ENCODE measurements at places on chromosomes 4 and X.

DNA sequence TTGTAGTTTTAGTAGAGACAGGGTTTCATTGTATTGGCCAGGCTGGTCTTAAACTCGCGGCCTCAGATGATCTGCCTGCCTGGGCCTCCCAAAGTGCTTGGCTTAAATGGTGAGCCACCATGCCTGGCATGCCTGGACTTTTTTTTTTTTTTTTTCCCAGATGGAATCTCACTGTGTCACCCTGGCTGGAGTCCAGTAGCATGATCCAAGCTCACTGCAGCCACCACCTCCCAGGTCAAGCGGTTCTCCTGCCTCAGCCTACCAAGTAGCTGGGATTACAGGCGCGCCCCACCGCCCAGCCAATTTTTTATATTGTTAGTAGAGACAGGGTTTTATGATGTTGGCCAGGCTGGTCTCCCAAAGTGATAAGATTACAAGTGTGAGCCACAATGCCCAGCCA lies 8.4 kb downstream of the UBE2K start:
- DNase-seq: no peak

DNA sequence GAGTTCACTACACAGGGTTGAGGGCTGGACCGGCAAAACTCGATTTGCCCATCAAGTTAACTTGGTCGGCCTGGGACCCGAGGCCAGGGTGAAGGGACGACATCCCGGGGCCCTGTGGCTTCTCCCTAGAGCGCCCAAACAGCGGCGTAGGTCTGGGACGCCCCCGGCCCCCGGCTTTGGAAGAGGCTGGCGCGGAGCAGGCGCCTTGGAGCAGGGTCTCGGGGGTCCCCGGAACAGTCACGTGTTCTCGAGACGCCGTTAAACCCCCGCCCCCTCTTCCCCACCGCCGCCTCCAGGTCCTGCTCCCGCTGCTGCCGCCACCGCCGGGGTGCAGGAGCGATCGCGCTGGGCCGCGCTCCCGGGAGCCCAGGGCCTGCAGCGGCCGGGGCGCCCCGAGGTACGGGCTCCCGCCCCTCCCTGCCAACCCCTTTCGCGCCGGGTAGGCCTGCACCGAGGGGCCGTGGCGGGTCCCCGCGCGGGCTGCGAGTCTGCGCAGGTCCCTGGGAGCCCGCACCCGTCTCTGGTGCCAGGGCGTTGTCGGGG lies at the start of gene NPY5R:
Gene NPY5R, plus strand, starts transcription at position 289 of the 543 bp plus-strand sequence. CDS start 6,382 bp downstream, outside the sequence.
- no peak for DNase-seq

GRCh38 chrX:106621836-106622235 lies 10.1 kb downstream of the RADX start:
- DNase-seq: no peak

DNA sequence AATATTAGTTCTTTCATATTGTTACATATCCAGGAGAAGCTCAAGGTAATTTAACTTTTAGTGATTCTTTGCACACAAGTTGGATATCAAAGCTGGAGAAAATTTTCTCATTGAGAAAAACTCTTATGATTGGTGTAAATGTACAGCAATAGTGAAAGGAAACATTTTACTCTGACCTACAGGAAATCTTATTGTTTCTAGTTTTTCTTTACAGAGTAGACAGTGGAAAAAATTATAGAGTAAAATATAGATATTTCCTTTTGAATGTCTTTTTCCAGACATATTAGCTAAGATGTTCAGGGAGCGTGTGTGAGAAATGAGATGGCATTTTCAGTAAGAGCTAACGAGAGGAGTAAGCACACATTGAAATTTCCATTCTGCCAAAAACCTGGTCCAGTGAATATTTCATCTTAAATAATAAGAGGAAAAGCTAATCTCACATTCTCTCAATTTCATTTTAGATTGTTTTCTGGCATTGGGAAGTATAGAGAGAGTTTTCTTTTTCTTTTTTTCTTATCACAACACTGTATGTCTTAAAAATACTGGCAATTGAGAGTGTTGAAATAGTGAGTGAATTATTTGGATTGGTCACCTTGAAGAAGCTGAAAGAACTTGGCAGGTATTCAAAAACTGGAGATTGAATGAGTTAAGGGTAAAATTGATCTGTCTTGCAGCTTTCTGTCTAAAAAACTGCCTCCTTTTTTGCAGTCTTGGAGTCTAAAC lies 15.6 kb upstream of the ATP8A1 start:
- DNase-seq: no peak

DNA sequence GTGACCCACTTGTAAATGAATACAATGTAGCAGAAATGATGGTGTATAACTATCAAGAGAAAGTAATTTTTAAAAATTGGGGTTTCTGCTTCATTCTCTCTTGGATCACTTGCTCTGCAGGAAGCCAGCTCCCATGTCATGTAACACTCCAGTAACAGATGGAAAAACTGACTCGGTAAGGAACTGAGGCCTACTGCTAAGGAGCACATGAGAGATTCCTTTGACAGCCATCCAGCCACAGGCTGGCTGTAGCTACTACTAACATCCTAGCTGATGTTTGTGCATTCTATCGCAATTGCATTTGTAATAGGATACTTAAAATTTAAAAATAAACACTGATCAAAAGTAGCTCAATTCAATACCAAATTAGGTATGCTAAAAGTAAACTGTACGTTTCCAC lies 102.3 kb upstream of the MAB21L2 start:
- no peak for DNase-seq

GRCh38 chr4:32798471-32799159 lies 2078.4 kb downstream of the PCDH7 start:
- no peak for DNase-seq

GRCh38 chr4:26028133-26028792 lies 114.2 kb downstream of the SMIM20 start:
- no peak for DNase-seq

DNA sequence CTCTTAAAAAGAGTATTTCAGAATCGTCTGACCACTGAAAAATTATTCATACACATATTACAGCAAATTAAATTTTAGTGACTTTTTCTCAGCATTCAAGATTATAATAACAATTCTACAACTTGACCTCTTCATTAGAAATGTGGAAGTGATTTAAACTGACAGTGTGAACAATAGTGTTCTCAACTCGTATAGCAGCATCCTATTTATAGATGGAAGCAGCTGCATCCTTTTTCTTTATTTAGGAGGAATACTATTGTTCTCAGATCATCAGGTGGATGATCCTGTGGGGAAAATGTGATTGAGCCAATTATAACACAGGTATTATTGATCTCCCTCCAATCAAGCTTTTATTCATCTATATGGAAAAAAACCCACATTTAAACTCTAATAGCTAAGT lies 56.7 kb downstream of the RAPGEF2 start:
- DNase-seq: no peak

GRCh38 chr4:113173126-113173792 lies 123.8 kb downstream of the ANK2 start:
- DNase-seq: no peak

DNA sequence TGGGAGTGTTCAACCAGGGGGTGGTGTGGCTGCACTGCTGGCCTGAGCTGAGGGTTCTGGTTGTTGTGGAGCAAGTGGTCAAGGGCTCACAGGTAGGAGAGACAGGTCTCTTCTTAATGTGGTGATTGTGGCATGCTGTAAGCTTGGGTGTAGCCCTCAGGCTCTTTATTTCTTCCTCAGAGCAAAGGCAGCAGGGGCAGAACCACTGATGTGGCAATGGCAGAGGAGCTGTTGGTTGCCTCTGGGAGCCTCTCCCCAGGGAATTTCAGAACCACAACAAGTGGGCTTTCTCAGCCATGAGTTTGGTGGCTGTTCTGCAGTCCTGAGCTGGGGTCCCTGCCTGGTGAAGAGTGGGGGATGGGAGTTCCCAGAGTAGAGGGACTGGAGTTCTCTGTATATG lies 1017.2 kb downstream of the SH3BGRL start:
- no peak for DNase-seq

DNA sequence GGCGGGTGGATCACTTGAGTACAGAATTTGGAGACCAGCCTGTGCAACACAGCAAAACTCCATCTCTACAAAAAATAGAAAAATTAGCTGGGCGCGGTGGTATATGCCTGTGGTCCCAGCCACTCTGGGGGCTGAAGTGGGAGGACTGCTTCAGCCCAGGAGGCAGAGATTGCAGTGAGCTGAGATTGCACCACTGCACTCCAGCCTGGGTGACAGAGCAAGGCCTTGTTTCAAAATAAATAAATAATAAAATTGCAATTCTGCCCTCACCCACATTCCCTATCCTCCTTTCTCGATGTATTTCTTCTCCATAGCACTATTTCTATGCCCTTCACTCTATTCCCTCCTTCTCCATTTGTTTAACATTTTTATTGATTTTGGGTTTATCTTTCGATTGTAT lies 8.7 kb upstream of the SLAIN2 start:
- DNase-seq: no peak
